ENCODE measurements at places on chromosomes 6 and 20. TPM values are rescaled to one million over a fixed set of nuclear protein-coding genes. Genes with fewer than 3 reads are reported as not detected.

DNA sequence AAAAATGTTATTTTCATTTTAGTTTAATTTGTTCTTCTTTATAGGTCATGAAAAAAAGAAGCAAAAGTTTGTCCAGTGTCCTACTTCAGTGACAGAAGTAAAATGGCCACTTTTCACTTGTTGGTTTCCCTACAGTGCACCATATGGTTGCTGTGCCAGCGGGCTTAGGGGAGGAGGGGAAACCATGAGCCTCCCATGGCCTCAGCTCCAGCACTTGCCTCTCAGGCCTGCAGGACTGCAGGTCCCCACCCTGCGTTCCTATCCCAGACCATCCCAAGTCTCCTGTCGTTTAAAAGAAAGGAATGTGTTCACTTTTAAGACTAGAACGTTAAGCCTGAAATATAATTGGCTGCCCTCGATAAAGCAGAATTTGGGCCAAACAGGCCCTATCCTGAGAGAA lies 210.0 kb upstream of the TAB2 start:
- no peak for DNase-seq
- no peak overlapping the region for H3K4me3 ChIP-seq
- no peaks in the 10 kb centered on the region for H3K27me3 ChIP-seq
- H3K4me1 ChIP-seq, result no peaks in the 10 kb centered on the region
- H3K27ac ChIP-seq, result no peak overlapping the region

DNA sequence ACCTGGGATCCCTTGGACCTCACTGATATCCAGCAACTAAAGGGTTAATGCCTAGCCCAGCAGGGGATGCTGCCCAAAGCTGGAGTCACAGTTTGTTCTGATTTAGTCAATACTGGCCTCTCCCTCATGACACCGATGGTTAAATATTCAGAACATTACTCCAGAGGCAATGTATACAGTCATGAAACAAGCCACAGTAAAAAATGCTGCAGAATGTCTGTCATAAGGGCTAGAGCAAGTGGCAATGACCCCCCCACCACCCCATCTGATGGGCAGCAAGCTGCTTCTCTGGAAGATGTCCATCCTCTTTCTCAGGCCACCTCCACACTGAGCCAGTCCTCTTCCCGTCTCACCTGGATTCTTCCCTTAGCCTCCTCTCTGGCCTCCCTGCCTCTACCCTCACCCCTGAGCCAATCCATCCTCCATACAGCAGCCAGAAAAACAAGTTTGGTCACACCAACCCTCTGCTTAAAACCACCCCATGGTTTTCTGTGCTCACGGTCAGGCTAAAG lies 99.0 kb upstream of the KCNG1 start:
- no peaks in the 10 kb centered on the region for H3K27me3 ChIP-seq
- no peak for DNase-seq
- H3K36me3 ChIP-seq, result no peaks in the 10 kb centered on the region
- no peaks in the 10 kb centered on the region for H3K4me1 ChIP-seq
- H3K27ac ChIP-seq, result no peak overlapping the region

- no peaks in the 10 kb centered on the region for H3K27me3 ChIP-seq
- no peaks in the 10 kb centered on the region for H3K4me1 ChIP-seq
- DNase-seq, result peak; percentile 21
- no peak overlapping the region for H3K4me3 ChIP-seq
- no peak overlapping the region for H3K27ac ChIP-seq
- no peaks in the 10 kb centered on the region for H3K36me3 ChIP-seq
Observed at GRCh38 chr6:99119109-99120031, 171.6 kb upstream of the FBXL4 start.

PGC gene
- total RNA-seq, result 586 TPM

TSHZ2 gene
- 8.8 TPM for total RNA-seq

PNRC1 gene
- 329 TPM for total RNA-seq

- H3K4me1 ChIP-seq, result peaks cover 11% of the 10 kb centered on the region
- H3K36me3 ChIP-seq, result no peaks in the 10 kb centered on the region
- no peak overlapping the region for H3K27ac ChIP-seq
- H3K27me3 ChIP-seq, result no peaks in the 10 kb centered on the region
- no peak for DNase-seq
- no peak overlapping the region for H3K4me3 ChIP-seq
Observed at GRCh38 chr6:167782698-167783517, 43.8 kb upstream of the AFDN start.

PROKR2 gene
- total RNA-seq, result not detected

DNA sequence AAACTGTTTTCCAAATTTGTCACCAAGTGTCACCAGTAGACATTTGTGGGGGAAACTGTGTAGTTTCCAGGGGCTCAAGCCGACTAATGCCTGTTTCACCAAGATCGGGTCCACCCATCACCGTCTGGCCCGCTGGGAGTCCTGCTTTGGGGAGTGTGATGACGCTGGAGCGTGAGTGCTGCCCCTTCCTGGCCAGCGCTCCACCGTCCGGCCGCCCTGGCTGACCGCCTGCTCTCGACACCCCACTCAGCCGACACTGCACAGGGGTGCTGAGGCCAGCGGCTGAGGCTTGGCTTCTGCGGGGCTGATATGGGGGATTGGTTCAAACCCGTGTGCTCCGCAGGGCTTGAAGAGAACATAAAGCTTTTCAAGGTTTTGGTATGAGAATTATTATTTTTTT lies 160.1 kb downstream of the SMOC2 start:
- peaks cover 28% of the 10 kb centered on the region for H3K27me3 ChIP-seq
- H3K4me3 ChIP-seq, result no peak overlapping the region
- no peaks in the 10 kb centered on the region for H3K36me3 ChIP-seq
- DNase-seq, result no peak
- no peak overlapping the region for H3K27ac ChIP-seq
- no peaks in the 10 kb centered on the region for H3K4me1 ChIP-seq

EPHA7 gene
- total RNA-seq, result 6.3 TPM

DNA sequence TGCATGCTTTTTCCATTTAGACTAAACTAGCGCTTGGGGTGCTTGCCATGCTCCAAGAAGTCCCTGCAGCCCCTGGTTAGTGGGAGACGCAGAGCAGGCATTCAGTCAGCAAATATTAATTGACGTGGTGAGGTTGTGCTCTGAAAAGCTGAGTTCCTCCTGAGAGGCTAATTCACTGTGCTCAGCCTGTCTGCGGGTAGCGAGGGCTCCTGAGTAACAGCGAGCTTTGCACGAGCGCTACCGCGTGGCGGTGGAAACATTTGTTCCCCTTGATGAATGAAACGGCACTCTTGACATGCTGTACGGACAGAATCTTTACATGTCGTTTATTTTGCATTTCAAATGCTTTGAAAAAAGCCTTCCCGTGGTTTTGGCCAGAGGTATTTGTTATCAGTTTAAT lies 170.6 kb upstream of the AGPAT4 start:
- no peaks in the 10 kb centered on the region for H3K36me3 ChIP-seq
- H3K27ac ChIP-seq, result no peak overlapping the region
- H3K4me1 ChIP-seq, result peaks cover 15% of the 10 kb centered on the region
- no peaks in the 10 kb centered on the region for H3K27me3 ChIP-seq
- DNase-seq, result peak; percentile 71
- H3K4me3 ChIP-seq, result no peak overlapping the region

ZFP57 gene
- total RNA-seq, result 0.14 TPM

DNA sequence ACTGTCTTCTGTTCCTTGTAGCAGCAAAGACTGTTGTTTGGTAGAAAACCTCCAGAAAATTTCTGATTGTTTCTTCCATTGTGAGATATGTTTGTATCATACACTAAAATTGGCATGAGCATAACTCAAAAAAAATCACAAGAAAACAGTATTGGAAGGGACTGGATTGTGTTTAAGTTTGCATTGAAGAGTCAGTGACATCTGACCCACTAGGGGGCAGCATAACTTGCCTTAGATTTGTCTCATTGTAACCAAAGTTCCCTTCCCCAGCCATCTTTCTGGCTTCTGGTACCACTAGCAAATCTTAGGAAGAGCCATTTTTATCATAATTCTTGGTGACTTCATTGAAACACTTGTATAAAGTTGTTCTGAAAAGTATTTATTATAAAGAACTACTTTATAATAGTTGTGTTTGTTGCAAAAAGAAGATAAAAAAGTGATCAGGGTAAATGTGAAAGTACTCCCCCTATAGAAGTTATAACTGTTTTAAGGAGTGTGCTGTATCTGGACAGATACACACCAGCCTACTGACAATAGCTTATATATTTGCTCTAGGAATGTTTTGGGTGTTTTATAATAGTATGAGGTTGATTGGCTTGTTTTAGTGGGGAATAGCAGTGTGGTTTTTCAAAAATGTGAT lies 7.7 kb downstream of the CSTF1 start:
- H3K4me3 ChIP-seq, result no peak overlapping the region
- no peaks in the 10 kb centered on the region for H3K4me1 ChIP-seq
- peaks cover 58% of the 10 kb centered on the region for H3K36me3 ChIP-seq
- H3K27ac ChIP-seq, result no peak overlapping the region

GRCh38 chr20:39893003-39893685 lies 795.9 kb downstream of the MAFB start:
- no peaks in the 10 kb centered on the region for H3K4me1 ChIP-seq
- H3K36me3 ChIP-seq, result no peaks in the 10 kb centered on the region
- H3K27me3 ChIP-seq, result no peaks in the 10 kb centered on the region

GPSM3 gene
- total RNA-seq, result 8.1 TPM

DNA sequence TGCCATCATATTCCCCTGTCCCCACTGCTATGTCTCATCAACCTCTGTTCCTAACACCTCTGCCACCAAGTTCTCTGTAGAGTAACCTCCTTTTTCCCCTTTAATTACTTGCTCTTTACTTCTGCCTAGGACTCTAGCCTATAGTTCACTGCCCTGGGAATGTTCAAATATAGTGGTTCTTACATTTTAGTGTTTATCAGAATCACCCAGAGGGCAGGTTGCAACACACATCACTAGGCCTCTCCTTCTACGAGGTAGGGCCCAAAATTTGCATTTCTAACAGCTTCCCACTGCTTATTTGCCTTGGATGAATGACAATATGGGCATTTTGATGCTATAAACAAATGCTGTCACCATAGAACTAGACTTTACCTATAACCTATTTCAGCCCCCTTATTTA lies 23.1 kb upstream of the C6orf141 start:
- no peaks in the 10 kb centered on the region for H3K36me3 ChIP-seq
- no peaks in the 10 kb centered on the region for H3K4me1 ChIP-seq
- H3K4me3 ChIP-seq, result no peak overlapping the region
- no peak for DNase-seq

GRCh38 chr6:15879371-15880261 lies 216.8 kb upstream of the DTNBP1 start:
- H3K36me3 ChIP-seq, result no peaks in the 10 kb centered on the region
- H3K27me3 ChIP-seq, result no peaks in the 10 kb centered on the region
- no peak overlapping the region for H3K4me3 ChIP-seq

CDSN gene
- 0.06 TPM for total RNA-seq
